ENCODE measurements at places on chromosomes 3 and 15. TPM values are rescaled to one million over a fixed set of nuclear protein-coding genes. Genes with fewer than 3 reads are reported as not detected.
A peak's percentile ranks its signal among the peaks of the same experiment; 100 is the strongest.

The GATM gene
- total RNA-seq: 1,363 TPM

The CLRN1 gene
- total RNA-seq: not detected

- no peak for DNase-seq
These were observed 69.4 kb downstream of the B3GALNT1 start for GRCh38 chr3:161035711-161036110.

The CYP11A1 gene
- total RNA-seq: 3.7 TPM

- no peak for DNase-seq
These were observed 133.4 kb upstream of the BHLHE40 start for GRCh38 chr3:4845882-4846281.

DNA sequence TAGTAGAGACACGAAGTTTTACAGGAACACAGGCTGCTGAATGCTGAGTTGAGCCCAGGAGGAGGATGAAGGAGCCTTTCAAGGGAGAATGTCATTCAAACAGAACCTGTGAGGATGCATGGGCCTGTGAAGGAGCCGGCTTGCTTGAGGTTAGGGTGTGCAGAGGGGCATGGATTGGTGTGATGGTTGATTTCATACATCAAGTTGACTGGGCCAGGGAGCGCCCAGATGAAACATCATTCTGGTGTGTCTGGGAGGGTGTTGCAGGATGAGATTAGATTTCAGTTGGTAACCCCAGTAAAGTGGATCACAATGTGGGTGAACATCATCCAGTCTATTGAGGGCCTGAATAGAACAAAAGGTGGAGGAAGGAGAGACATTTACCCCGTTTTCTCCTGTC is 243.6 kb downstream of the EDEM1 start:
- no peak for DNase-seq

GRCh38 chr15:67100801-67101581 is 35.6 kb downstream of the SMAD3 start:
- no peak for DNase-seq

DNA sequence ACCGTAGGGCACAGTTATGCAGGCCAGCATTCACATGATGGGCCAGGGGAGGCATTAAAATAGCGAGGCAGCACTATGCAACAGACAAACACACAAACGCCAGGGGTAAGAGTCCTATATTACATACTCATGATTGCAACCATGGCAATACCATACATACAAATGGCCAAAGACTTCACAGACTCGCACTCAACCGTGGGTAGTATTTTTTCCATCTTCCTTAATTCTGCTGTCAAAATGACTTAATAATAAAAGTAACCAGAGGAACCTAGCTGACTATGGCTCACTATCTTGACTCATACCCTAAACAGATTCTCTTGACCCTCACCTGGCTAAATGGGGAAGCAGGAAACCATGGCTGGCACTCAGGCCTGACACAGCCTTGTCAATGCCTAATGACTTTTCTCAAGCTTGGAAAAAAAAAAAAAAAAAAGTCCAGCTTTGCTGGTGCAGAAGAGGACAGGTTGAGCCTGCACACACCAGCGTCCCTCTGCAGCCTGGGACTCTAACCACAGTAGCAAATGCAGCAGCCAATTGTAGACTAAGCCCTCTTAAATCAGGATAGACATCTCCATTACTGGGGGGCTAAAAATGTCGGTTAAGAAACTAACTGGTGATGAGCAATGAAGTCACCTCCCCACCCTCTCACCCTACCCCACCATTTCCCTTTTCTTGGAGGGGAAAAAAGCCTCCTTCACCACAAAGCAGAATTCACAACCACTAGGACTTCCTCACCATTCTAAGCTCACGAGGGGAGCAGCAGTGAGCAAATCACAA is 23.1 kb downstream of the CCDC12 start:
- no peak for DNase-seq

DNA sequence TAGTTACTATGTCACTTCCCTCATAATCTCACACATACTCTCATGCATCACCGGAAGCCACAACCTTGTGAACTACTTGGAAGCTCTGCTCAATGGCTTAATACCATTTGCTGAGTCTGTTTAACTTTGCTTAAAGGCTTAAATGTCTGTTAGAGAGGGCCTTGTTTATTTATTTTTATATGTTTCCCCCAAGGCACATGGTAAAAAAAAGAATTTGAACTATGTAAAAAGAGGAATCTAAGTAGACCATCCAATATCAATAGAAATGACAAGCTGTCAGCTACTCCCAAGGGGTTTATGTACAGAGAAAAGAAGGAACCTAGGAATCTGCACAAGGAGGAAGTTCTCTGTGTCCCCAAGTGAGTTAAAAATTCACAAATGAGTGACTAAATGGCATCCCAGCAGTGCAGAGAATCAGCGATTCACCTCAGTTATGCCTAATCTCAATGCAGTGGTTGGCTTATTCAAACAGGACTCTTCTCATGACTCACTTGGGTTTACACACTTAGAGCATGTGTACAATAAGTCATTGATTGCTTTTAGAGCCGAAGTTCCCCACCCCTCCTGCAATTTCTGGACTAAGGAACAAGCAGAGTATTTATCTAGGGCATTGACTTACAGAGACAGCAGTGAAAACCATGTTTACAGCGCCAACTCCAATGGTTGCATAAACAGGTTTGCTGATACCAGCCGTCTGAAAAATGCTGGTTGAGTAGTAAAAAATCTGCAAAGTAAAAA is 24.4 kb downstream of the SLC2A2 start:
- DNase-seq: no peak

DNA sequence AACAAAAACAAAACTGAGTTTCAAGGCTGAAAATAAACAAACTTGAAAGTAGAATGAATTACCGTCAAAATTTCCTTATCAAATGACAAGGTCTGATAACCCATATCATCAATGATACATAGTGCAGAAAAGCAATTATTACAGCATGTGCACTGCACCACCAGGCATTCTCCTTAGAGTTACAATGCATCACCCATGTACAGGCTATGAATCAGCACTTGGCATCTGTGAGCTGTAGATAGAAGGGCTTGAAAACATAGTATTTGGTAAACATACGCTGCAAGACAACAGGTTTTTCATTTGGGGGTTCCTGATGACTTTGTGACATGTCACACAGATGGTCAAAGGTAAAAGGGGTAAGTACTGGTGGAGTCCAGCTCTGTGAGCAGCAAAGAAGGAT is 265.1 kb downstream of the CTNNB1 start:
- DNase-seq: no peak

The C3orf49 gene
- total RNA-seq: not detected

- no peak for DNase-seq
These were observed 46.3 kb upstream of the FLNB start for GRCh38 chr3:57961828-57962447.

The NAA80 gene
- 6.2 TPM for total RNA-seq

The AMT gene
- 8.4 TPM for total RNA-seq

The HEG1 gene
- total RNA-seq: 3.5 TPM

The GRAMD2A gene
- total RNA-seq: not detected

The RCN2 gene
- 5.6 TPM for total RNA-seq

- DNase-seq: peak; percentile 88
These were observed 35.9 kb downstream of the HMCES start for GRCh38 chr3:129314386-129315222.

DNA sequence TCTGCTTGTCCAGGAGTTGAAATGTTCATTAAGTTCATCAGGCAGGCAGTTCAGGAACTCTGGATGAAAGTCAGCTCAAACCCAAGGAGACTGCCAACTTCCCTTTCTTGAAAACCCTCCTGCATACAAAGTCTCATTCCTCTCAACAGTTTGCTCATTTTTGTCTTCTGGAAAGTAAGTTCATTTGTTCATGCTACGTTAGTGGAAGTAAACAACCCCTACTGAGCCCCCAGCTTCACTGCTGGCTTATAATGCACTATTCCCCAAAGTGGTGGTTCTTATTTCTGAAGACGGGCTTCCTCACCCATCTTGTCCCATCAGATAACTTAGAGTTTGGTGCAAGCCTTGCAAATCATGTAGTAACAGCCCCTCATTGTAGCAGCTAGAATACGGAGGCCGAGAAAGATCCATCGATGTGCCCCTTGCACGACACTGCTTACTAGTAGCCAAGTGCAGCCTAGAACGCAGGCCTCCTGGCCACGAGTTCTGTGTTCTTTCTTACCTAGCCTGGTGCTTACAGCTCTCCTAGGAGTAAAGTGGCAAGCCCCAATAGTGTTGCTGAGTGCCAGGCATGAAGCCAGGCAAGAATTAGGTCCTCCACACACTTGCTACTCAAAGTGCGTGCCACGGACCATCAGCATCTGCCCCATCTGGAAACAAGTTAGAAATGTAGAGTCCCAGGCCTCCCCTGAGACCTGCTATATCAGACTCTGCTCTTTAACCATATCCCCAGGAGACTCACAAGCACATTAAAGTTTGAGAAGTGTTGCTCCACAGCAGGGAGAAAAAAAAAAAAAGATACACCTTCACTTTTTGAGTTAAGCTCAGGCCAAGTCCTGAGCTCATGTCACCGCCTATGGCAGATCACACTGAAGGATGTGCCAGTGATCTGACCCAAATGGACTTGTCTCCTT is 82.5 kb downstream of the RFTN1 start:
- DNase-seq: no peak

- no peak for DNase-seq
These were observed 49.4 kb upstream of the CCDC174 start for GRCh38 chr3:14602006-14602803.

DNA sequence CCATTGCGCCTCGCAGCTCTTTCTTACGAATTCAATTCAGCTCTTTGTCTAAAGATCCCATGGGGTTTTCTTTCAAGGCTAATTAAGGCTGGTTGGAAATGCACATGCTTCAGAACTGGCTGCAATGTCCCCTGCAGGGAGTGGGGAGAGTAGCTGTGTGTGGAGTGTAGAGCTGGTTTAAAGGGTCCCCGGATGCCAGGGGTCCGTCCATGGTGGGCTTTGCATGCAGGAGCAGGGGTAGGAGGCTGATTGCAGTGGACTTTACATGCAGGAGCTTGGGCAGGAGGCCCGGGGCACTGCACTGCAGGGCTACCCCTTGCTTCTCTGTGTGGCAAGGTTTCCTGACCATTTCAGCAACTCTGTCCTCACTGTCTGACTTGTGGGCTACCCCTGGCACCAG is 261.6 kb upstream of the LYSMD4 start:
- no peak for DNase-seq

DNA sequence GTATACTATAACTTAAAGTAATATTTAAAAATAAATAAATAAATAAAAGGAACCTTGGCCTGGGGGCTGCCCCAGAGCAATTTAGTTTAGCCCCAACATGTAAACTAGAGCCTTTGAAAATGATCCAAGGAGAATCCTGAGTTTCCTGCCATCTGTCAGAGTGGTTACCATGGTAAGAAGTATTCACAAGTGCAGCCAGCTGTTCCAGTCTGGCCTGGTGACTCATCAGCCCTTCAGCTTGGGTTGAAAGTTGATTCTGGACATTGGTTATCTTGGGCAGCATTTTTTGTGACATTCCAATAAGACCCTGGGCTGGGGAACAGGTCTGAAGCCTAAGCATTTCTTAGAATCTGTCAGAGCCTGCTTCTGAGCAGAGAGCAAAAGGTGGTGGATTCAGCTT is 72.7 kb upstream of the LRTM1 start:
- no peak for DNase-seq

GRCh38 chr3:50288387-50289007 is 3.7 kb downstream of the IFRD2 start:
- no peak for DNase-seq

- DNase-seq: no peak
These were observed 57.8 kb upstream of the SUCLG2 start for GRCh38 chr3:67712259-67712658.
